ENCODE measurements at places on chromosomes 3 and 15.

- DNase-seq: no peak
- H3K4me3 ChIP-seq: no peak overlapping the region
- no peaks in the 10 kb centered on the region for H3K36me3 ChIP-seq
- no peaks in the 10 kb centered on the region for H3K27me3 ChIP-seq
- H3K27ac ChIP-seq: no peak overlapping the region
- no peaks in the 10 kb centered on the region for H3K4me1 ChIP-seq
Measured at GRCh38 chr3:136075811-136076210, 110.3 kb downstream of the PPP2R3A start.

GRCh38 chr15:71484080-71484479, 326.3 kb upstream of the NR2E3 start:
- H3K4me1 ChIP-seq: no peaks in the 10 kb centered on the region
- no peaks in the 10 kb centered on the region for H3K36me3 ChIP-seq
- no peaks in the 10 kb centered on the region for H3K27me3 ChIP-seq
- no peak overlapping the region for H3K4me3 ChIP-seq
- no peak for DNase-seq

DNA sequence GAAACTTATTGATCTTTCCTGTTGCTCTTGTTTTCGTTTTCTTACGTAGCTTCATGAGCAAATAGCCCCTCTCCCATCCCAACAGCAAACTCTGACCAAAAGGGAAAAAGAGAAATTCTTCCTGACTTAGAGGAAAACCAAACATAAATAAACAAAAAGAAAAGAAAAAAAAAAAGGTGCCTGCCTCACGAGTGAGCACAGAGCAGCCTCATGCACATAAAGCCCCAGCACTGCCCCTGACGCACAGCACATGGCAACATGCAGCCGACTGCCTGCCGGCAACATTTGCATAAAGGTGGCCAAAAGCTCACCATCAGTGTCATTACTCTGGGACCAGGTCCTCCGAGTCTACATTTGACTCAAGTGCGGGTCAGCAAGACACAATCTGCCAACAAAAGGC, 6.4 kb downstream of the POC1A start:
- no peaks in the 10 kb centered on the region for H3K36me3 ChIP-seq
- H3K4me1 ChIP-seq: peaks cover 12% of the 10 kb centered on the region
- H3K27ac ChIP-seq: no peak overlapping the region
- no peak for DNase-seq

DNA sequence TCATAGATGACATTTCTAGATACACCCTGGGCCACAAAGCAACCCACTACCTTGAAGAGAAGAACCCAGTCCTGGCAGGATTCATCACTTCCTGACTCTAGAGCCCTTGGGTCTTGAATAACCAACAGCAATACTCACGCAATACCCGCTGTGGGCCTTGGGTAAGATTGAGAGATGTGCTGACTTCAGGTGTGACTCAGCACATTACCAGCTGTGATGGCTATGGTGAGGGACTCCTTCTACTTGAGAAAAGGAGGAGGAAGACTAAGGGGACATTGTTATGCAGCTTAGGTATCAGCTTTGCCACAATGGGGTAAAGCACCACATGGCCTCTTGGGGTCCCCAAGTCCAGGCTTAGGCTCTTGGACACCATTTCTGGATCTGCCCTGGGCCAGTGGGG, 14.9 kb downstream of the C3orf33 start:
- H3K4me1 ChIP-seq: no peaks in the 10 kb centered on the region
- peaks cover 15% of the 10 kb centered on the region for H3K36me3 ChIP-seq
- DNase-seq: no peak
- no peak overlapping the region for H3K4me3 ChIP-seq

DNA sequence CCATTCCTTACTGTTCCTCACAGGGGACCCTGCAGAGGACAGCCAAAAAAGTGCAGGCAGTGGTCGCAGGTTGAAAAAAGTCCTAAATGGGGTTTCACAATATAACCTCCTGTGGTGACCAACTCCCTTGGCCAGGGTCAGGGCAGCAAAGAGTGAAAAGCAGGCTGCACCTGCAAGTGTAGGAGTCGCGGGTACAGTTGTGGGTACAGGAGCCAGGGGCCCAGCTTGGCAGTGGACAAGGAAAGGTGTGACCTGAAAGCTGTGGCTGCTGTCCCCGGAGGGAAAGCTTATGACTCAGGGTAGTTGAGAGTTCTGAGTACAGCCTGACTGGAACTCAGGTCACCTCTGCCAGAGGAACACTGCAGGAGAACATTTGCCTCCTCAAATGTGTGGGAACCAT, 1114.1 kb downstream of the ROBO2 start:
- no peak overlapping the region for H3K27ac ChIP-seq
- H3K36me3 ChIP-seq: no peaks in the 10 kb centered on the region
- no peaks in the 10 kb centered on the region for H3K27me3 ChIP-seq
- DNase-seq: no peak
- no peaks in the 10 kb centered on the region for H3K4me1 ChIP-seq

- peaks cover 9% of the 10 kb centered on the region for H3K27me3 ChIP-seq
- no peaks in the 10 kb centered on the region for H3K4me1 ChIP-seq
- no peak overlapping the region for H3K27ac ChIP-seq
Measured at GRCh38 chr15:80343554-80343992, 60.6 kb upstream of the ARNT2 start.

Measured in CD4-positive, alpha-beta T cell (primary cell).